ENCODE measurements at places on chromosomes 12 and 14.

DNA sequence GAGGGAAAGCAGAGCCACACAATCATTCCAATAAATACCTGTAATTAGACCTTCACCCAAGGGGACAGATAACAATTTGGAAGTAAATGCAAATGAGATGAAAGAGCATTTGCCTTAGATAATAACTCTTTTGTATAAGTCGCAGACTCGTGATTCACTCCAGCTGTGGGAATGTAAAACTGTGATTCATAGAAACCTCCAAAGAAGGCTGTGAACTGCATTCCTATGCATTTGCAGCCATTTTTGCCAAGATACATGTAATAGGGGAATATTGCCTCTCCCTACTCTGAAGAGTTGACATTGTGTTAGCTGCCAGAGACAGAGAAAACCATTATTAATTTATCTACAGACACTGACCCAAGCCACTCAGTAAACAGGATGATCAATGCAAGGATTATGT is 181.9 kb upstream of the ARHGAP5 start:
- no peak for DNase-seq

GRCh38 chr12:66929121-66929520 is 250.2 kb upstream of the GRIP1 start:
- DNase-seq = peak; percentile 24

GRCh38 chr14:87102811-87103378 is 890.1 kb downstream of the GALC start:
- DNase-seq = no peak

DNA sequence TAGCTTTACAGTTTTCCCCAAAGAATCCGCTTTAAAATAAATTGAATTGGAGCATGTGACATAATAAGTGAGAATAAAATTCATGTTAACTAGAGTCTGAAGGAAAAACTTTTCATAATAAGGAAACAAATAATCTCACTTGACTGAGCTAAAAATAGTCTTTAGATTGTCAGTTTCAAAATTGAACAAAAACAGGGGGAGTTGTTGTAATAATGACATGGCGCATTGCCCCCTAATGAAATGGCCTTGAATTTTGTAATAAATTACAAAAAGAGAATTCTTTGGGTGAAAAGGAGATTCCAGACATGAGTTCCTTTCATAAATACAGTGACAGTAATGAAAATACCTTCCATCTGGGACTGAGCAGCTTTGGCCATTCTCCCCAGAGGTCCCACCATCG is 178.6 kb downstream of the EFCAB11 start:
- no peak for DNase-seq

DNA sequence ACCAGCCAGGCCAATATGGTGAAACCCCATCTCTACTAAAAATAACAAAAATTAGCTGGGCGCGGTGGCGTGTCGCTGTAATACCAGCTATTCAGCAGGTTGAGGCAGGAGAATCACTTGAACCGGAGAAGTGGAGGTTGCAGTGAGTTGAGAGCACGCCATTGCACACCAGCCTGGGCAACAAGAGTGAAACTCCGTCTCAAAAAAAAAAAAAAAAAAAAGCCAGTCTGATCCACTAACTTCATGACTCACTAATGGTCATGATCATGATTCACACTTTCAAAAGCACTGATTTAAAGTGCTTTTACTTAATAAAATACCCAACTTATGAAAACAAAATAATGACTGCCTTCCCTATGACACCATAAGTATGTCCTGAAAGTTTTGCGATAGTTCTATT is 38.4 kb upstream of the CPM start:
- DNase-seq = no peak

DNA sequence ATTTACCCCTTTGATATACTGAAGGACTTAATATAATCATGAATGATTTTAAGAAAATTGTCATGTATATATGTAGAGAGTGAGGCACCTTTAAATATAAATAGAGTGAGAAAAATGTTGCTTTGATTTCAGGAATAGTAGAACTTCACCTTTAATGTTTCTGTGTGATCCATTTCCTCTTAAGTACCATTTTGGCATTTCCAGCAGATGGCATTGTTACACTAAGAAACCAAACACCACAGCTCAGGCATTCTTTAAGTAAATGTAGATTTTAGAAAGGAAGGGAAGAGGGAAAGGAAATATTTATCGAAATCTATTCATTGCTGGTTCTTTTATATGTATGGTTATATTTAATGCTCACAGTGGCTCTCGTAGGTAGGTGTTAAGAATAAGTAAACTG is 556.7 kb upstream of the FBXO33 start:
- no peak for DNase-seq

GRCh38 chr12:52614381-52615207 is 3.8 kb downstream of the KRT73 start:
- no peak for DNase-seq

DNA sequence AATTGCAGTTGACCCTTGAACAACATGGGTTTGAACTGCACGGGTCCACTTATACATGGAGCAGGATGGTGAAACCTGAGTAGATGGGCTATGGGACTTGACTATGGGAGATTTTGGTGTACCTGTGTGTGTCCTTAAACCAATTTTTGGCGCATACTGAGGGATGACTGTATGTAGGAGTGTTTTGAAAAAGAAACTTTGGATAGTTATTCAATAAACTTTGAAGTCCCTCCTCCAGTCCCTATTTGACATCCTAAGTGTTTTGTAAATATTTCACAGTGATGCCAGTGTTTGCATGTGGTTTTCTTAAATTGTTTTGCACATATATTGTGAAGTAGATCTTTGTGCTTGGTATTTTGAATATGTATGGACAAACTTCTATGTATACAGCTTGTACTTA is 12.4 kb downstream of the KTN1 start:
- no peak for DNase-seq

DNA sequence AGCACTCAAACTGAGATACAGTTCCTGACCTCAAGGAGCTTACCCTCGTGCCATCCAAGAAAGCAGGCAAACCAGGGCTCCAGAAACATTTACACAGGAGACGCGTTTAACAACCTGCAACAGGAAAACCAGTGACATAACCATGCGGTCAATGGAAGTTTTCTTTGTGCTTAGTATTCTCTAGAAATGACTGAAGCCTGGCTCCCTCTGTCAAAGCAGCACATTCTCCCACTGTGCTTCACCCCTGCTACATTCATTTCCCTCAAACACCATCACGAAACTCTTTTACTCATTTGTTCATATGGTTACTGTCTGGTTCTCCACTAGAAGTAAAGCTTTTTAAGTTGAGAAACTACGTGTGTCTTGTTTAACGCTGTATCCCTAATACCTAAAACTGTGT is 161.3 kb upstream of the CCND2 start:
- no peak for DNase-seq

DNA sequence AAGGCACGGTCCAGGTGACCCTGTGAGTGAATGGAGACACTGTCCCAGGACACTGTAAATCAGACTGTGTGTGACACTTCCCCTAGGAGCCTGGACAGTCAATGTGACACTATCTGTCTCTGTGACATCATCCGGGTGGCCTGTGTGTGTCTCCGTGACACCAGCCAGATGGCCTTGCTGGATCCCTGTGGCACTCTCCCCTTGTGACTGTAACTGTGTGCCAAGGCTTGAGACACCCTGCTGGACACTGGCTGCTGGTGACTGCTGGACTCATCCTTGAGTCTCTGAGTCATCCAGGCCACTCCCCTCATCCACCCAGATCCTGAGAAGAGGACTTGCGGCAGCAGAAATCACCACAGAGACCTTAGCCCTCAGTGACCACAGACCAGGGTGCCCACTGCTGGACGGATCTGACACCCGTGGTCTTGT is 51.6 kb downstream of the MVK start:
- DNase-seq = no peak

GRCh38 chr14:90647473-90648005 is 168.7 kb downstream of the TTC7B start:
- DNase-seq = no peak

DNA sequence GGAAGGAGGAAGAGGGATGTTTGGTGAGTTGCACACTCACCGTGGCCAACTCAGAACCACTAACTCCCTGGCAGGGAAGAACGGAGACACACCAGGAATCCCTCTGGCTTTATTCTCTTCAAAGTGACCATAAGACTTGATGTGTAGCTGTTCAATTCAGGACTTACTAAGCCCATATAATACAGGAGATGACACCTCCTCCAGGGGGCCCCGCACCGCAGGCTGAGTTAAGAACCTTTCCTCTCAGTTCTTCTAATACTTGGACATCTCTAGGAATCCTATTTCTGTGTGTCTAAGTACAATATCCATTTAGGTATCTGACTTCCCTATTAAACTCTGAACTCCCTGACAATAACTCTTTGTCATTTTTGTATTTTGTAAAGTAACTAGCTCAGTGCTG is 49.5 kb downstream of the DCAF4 start:
- no peak for DNase-seq

- no peak for DNase-seq
These were observed 98.8 kb downstream of the FRMD6 start for GRCh38 chr14:51750542-51750941.

GRCh38 chr14:89293314-89293916 is 123.6 kb downstream of the FOXN3 start:
- no peak for DNase-seq

DNA sequence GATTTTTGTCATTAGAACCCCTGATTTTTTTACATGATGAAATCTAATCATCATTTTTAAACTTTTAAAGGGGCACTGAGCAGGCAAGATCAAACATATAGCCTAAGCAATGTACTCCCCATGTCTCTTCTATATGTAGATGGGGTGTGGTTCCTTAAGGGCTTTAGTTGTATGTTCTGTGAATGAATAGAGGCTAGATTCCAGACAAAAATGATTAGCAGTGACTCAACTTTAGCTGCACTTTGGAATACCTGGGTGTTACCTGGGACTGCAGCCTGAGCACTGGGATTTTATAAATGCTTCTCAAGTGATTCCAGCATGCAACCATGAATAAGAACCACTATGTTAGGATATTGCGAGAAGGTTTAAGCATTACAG is 256.7 kb upstream of the PLEKHG7 start:
- DNase-seq = no peak

DNA sequence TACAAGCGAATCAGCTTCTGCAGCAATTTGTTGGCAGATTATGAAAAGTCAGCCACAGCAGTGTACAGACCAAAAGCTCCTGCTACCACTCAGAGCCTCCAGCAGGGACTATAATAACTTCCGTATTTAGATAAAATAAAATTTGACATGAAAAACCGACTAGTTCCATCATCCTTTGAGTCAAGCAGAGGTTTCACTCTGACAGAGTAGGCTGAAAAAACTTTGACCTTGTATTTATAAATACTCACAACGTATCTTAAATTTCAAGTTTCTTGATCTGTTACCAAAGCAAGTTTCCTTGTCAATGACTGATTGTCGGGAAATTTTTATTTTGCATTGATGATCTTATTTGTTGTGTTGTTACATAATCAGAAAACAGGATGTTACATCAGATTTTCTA is 283.4 kb downstream of the DAD1 start:
- no peak for DNase-seq

- peak; percentile 37 for DNase-seq
These were observed 1.4 kb downstream of the ACTN1 start for GRCh38 chr14:68977718-68978171.

GRCh38 chr14:60485598-60486251 is at the start of gene C14orf39:
TSS of gene C14orf39 (minus strand) at chr14:60486063. CDS start at chr14:60485078, 985 bp downstream.
- no peak for DNase-seq

DNA sequence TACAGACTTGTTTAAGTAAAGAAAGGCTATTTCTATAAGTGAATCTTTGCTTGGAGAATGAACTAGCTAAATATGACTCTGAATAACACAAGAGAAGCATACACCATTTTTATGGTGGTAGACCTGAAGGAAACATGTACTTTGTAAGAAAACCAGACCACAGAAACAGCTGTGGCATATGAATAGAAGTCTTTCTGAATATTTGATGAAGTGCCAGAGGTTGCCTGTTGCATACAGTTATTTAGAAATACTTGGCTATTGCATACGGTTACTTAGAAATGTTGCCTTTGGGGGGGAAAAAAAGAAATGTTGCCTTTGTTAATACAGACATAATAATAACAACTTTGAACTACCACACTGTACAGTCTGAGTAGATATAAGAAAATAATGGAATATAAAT is 16.8 kb upstream of the LEMD3 start:
- DNase-seq = no peak

DNA sequence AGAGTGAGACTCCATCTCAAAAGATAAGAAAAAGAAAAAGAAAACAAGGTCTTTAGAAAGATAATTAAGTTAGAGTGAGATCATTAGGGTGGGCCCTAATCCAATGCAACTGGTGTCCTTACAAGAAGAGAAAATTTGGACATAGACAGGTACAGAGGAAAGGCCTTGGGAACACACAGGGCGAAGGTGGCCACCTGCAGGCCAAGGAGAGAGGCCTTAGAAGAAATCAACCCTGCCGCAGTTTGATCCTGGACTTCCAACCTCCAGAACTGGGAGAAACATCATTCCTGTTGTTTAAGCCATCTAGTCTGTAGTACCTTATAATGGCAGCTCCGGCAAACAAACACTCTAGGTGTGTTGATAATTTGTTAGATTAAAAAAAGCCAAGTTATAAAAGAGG is 491.9 kb downstream of the MED13L start:
- no peak for DNase-seq

- DNase-seq = no peak
These were observed 87.8 kb downstream of the DDX51 start for GRCh38 chr12:132056320-132056719.

DNA sequence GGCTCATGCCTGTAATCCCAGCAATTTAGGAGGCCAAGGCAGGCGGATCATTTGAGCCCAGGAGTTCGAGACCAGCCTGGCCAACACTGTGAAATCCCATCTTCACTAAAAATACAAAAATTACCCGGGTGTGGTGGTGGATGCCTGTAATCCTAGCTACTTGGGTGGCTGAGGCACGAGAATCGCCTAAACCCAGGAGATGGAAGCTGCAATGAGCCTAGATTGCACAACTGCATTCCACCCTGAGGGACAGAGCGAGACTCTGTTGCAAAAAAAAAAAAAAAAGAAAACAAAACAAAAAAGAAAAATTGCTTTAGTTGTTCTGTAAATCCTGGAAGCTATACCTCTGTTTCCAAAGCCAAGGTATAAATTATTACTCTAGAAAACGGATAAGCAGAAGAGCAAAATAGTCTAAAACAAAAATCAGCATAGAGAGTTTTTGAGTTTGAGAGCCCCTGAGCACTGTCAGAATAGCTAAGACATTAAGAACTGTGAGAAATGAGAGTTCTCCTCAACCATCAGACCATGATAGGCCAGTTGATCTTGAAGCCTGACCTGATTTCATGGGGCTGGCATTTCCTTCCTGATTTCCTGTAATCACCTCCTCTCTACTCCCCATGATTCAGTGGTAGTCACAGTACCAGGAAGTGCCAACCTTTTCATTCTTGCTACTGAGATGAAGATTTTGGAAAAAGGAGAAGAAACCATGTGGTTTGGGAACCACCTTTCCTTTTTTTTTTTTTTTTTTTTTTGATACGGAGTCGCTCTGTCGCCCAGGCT is 31.7 kb downstream of the ATP2A2 start:
- no peak for DNase-seq

DNA sequence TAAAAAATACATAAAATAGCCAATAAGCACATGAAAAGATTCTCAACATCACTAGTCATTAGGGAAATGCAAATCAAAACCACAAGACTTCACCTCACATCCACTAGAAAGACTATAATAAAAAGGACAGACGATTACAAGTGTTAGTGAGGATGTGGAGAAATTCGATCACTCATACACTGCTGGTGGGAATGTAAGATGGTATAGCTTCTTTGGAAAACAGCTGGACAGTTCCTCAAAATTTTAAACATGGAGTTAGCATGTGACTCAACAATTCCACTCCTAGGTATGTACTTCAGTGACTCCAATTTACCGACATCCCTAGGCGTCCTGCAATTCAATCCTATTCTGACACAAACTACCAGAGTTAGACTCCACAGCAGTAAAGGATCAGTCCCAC is 13.7 kb downstream of the TRIM9 start:
- no peak for DNase-seq

GRCh38 chr14:105085766-105086165 is 20.5 kb upstream of the GPR132 start:
- no peak for DNase-seq
